Uterine smooth muscle cell (primary cell): ENCODE measurements at places on chromosomes 2 and 18. TPM values are rescaled to one million over a fixed set of nuclear protein-coding genes. Genes with fewer than 3 reads are reported as not detected.

The CNTNAP5 gene
- not detected in 2 replicates for total RNA-seq

The NEB gene
- 0.12 and 0.22 TPM in 2 replicates for total RNA-seq

The SAP130 gene
- 3.2 and 4.9 TPM in 2 replicates for total RNA-seq

The KCNJ13 gene
- not detected in 2 replicates for total RNA-seq

The CYBRD1 gene
- total RNA-seq = 82.6 and 192 TPM in 2 replicates

The FOXD4L1 gene
- total RNA-seq = 0.12 TPM in 1 of 2 replicates, not detected in the other

The NEURL3 gene
- total RNA-seq = 0.11 TPM in 1 of 2 replicates, not detected in the other

The KRTCAP3 gene
- total RNA-seq = not detected in 2 replicates

The DHRS9 gene
- not detected in 2 replicates for total RNA-seq

The ALPI gene
- total RNA-seq = not detected in 2 replicates

The RAB3GAP1 gene
- total RNA-seq = 93.7 and 114 TPM in 2 replicates

The SYT4 gene
- total RNA-seq = not detected in 2 replicates

The FAM161A gene
- total RNA-seq = 3.9 and 4.4 TPM in 2 replicates

The UGT1A3 gene
- not detected in 2 replicates for total RNA-seq

The IMPACT gene
- 25.2 and 29.6 TPM in 2 replicates for total RNA-seq

The KCNIP3 gene
- 4.2 and 4.9 TPM in 2 replicates for total RNA-seq

The RUFY4 gene
- total RNA-seq = not detected in 2 replicates

The ANTXR1 gene
- 25.6 and 79.0 TPM in 2 replicates for total RNA-seq

The SCN9A gene
- total RNA-seq = 24.0 and 43.0 TPM in 2 replicates

The SAG gene
- not detected in 2 replicates for total RNA-seq

The SLC9A4 gene
- not detected in 2 replicates for total RNA-seq

The RNF25 gene
- 22.5 and 31.2 TPM in 2 replicates for total RNA-seq

The KLHL30 gene
- 0.62 TPM in 1 of 2 replicates, not detected in the other for total RNA-seq

The ZNF516 gene
- 32.2 and 47.6 TPM in 2 replicates for total RNA-seq

The TLX2 gene
- total RNA-seq = not detected in 2 replicates

The PXDN gene
- total RNA-seq = 102 and 189 TPM in 2 replicates

The ANO7 gene
- total RNA-seq = 0.37 and 0.44 TPM in 2 replicates

The RASGRP3 gene
- 0.62 and 2.9 TPM in 2 replicates for total RNA-seq

The AQP12A gene
- not detected in 2 replicates for total RNA-seq

The NDUFS1 gene
- 151 and 243 TPM in 2 replicates for total RNA-seq

The CKAP2L gene
- 3.9 and 15.8 TPM in 2 replicates for total RNA-seq

The G6PC2 gene
- total RNA-seq = not detected in 2 replicates

The POTEC gene
- not detected in 2 replicates for total RNA-seq

The CRYGD gene
- not detected in 2 replicates for total RNA-seq

The HOXD13 gene
- 7.5 and 7.7 TPM in 2 replicates for total RNA-seq

The ING5 gene
- total RNA-seq = 23.4 and 26.9 TPM in 2 replicates

The ARMC9 gene
- 89.6 and 150 TPM in 2 replicates for total RNA-seq

The TDRD15 gene
- total RNA-seq = not detected in 2 replicates

The TOGARAM2 gene
- under 0.01 and 0.11 TPM in 2 replicates for total RNA-seq

The OTOS gene
- not detected in 2 replicates for total RNA-seq

The SNTG2 gene
- total RNA-seq = 0.11 TPM in 1 of 2 replicates, not detected in the other

The SERPINB4 gene
- not detected in 2 replicates for total RNA-seq

The PSMG2 gene
- total RNA-seq = 51.0 and 72.8 TPM in 2 replicates

The PRSS56 gene
- not detected in 2 replicates for total RNA-seq

The POTEJ gene
- total RNA-seq = not detected in 2 replicates

The FBXO48 gene
- total RNA-seq = 0.37 and 0.66 TPM in 2 replicates

The IL36RN gene
- total RNA-seq = under 0.01 TPM in 1 of 2 replicates, not detected in the other

The ASB18 gene
- not detected in 2 replicates for total RNA-seq

The TMEM163 gene
- total RNA-seq = not detected in 2 replicates

The LRRTM4 gene
- total RNA-seq = not detected in 2 replicates

The NLRC4 gene
- not detected in 2 replicates for total RNA-seq

The LIPG gene
- 18.4 and 29.7 TPM in 2 replicates for total RNA-seq

The FTCDNL1 gene
- 1.3 and 4.1 TPM in 2 replicates for total RNA-seq

The ZNF804A gene
- total RNA-seq = 9.5 and 11.5 TPM in 2 replicates

The TMEM17 gene
- total RNA-seq = 1.6 and 2.0 TPM in 2 replicates

The OTX1 gene
- total RNA-seq = 0.25 TPM in 1 of 2 replicates, not detected in the other

The CYP26B1 gene
- total RNA-seq = 0.33 and 0.37 TPM in 2 replicates

The PLB1 gene
- total RNA-seq = 1.9 and 3.1 TPM in 2 replicates

The GLI2 gene
- total RNA-seq = 4.9 and 5.1 TPM in 2 replicates
